ENCODE measurements at places on chromosomes 7 and 10. TPM values are rescaled to one million over a fixed set of nuclear protein-coding genes. Genes with fewer than 3 reads are reported as not detected.

The TLL2 gene
- 0.06 TPM for total RNA-seq

The CH25H gene
- total RNA-seq, result 0.65 TPM

The MUC3A gene
- total RNA-seq, result not detected

The PAPSS2 gene
- 104 TPM for total RNA-seq

The CPEB3 gene
- 0.65 TPM for total RNA-seq

The SPDYE17 gene
- not detected for total RNA-seq

The RASSF4 gene
- total RNA-seq, result 9.4 TPM

The GNAI1 gene
- 33.2 TPM for total RNA-seq

The NUTM2E gene
- total RNA-seq, result not detected
